ENCODE measurements at places on chromosomes 1 and 21. TPM values are rescaled to one million over a fixed set of nuclear protein-coding genes. Genes with fewer than 3 reads are reported as not detected.

LCE1A gene
- total RNA-seq = not detected

PARP1 gene
- total RNA-seq = 292 TPM

TMEM125 gene
- total RNA-seq = 8.3 TPM

MCOLN2 gene
- total RNA-seq = 1.1 TPM

COA7 gene
- total RNA-seq = 8.1 TPM
